ENCODE measurements at places on chromosomes 4 and X.

DNA sequence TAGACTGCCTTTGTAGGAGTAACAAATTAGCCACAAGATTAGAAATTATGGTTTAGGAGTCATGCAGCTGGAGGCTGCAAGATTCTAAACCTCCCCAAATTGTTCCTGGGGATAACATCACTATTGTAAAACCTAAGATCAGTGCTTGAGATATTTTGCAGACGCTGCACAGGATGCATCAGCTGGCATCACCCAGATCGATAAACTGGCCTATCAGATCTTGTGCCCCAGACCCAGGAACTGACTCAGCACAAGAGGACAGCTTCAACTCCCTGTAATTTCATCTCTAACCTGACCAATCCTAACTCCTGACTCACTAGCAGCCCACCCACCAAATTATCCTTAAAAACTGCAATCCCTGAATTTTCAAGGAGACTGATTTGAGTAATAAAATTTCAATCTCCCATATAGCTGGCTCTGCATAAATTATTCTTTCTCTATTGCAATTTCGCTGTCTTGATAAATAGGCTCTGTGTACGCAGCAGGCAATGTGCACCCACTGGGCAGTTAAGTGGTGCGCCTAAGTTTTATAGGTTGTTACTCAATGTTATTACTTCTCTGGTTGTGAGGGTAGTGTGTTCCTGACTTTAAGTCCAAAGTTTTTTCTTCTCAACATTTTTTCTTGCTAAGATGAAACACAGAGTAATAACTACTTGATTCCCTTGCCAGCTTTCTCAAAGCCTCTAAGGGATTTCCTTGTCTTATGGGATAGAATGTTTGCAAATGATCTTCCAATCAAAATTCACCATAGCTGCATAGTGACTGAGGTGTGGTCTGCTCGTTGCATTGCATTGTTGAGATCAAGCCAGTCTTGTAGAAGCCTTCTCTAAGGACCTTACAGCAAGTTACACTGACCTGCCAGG is 312.3 kb upstream of the DKK2 start:
- no peak for DNase-seq

GRCh38 chr4:23838607-23839006 is 51.2 kb downstream of the PPARGC1A start:
- no peak for DNase-seq

DNA sequence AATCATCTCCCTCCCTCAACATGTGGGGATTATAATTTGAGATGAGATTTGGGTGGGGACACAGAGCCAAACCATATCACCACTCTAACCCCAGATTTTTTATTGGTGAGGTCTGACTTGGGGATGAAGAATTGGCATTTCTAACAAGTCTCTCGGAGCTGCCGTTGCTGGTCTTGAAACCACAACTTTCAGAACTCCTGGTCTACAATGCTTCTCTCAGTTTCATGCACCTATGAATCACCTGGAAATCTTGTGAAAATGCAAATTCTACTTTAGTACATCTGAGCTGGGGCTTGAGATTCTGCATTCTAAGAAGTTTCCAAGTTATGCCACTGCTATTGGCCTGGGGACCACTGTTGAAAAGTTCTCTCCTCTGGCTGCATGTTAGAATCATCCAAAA is 78.6 kb downstream of the PALLD start:
- DNase-seq = no peak

GRCh38 chr4:185282968-185283367 is 73.6 kb downstream of the SNX25 start:
- no peak for DNase-seq

- DNase-seq = no peak
Observed at GRCh38 chr4:83708500-83709175, 172.7 kb downstream of the GPAT3 start.

GRCh38 chr4:119116925-119117900 is 18.4 kb upstream of the MYOZ2 start:
- no peak for DNase-seq

DNA sequence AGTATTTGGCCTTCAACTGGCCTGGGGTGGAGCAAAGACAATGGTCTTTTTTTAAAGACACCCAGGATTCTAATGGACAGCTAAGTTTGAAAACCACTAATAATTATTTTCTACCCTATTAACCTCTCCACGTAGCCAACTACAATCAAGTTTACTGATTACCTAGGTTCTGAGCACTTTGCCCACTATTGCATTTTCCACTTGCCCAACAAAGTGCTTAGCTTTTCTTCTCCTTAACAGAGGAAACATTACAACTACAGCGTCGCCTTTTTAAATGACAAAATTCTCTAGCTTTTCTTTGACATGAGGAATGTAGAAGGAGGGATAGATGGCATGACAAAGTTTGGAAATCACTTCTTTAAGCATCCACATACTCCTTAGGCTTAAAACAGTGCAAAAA is 2.0 kb downstream of the CHIC2 start:
- no peak for DNase-seq

DNA sequence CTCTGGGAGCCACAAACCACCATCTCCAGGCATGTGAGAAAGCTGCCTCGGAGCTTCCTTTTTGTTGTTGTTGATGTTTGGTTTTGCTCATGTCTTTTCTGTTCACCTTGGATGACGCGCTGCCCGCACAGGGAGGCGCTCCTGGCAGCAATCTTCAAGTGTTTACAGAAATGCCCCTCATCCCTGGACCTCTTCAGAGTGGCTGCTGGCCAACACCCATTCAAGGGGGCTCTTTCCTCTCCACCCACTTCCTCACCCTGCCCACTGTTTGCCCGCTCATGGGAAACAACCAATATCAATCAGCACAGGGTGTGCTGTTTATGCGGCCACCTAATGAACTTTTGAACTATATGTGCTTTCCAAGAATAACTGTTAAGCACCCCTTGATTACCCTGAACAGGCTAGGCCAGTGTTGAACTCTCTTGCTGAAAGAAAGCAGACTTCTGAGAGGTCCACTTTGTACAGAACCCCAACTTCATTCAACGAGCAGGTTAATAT is 355.1 kb upstream of the CLNK start:
- no peak for DNase-seq

- DNase-seq = no peak
Observed at GRCh38 chrX:477441-478012, 90.8 kb upstream of the PPP2R3B start.

DNA sequence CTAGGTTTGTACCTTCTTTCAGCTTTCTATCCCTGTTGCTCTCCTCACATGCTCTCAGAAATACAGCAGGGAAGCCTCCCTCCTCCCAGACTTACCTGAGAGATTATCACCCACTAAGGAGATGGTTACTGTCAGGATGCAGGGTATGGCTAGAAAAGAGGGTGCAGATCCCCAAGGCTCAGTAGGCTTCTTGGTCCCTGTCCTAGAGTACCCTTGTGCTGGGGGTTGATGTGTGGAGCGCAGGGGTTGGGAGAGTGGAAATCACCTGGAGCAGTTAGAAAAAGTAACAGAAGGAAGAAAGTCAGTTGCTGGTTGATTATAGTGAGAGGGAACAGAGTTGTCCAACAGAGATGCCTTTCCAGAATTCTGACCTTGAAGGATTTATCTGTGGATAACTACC is 80.2 kb downstream of the CNGA2 start:
- DNase-seq = no peak

DNA sequence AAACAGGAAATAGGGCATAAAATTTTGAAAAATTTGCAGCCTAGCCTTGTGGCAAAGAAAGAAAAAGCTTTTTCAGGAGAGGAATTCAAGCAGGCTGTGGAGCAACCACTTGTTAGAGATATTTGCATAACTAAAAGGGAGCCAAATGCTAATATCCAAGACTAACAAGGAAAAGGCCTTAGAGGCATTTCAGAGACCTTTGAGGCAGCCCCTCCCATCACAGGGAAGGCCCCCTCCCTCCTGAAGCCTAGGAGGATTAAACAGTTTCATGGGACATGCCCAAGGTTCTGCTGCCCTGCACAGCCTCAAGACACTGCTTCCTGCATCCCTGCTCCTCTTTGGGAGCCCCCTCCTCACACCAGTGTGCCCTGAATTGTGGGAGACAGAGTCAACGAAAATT is 275.4 kb upstream of the SFRP2 start:
- DNase-seq = no peak

DNA sequence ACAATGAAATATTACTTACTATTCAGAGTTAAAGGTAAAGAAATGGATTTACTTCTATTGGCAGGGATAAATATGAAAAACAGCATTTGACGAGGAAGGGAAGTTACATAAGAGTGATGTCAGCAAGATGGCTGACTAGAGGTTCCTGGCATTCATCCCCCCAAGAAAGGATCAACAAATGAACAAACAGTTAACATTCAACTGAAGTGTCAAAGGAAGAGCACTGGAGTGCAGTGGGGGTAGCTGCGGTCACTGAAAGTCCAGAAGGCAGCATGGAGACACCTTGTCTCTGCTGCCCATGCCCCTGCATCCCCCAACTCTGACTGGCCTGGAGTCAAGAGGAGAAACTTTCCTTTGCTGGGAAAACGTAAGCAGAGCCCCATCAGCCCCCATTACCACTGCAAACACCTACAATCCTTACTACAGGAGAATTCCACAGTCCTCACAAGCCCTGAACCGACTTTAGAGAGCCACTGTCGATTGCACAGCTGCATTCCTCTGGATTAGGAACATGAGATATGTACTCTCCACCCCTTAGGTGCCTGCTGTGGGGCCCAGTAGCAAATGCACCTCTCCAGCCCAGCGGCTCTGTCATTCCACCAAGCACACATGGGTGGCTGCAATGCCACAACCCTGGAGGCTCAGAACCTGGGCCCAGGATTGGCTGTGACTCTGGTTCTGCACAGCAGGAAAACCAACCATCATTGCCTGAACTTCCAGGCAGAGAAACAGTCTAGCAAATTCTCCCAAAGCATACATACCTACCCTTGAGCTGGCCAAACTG is 79.5 kb downstream of the CBR4 start:
- DNase-seq = no peak
